Stimulated activated CD8-positive, alpha-beta memory T cell treated with anti-CD3 and anti-CD28 coated beads, Interleukin-15, amount 100 ng/mL, for 48 hours (primary cell): ENCODE measurements at places on chromosomes 11 and 22.
A peak's percentile ranks its signal among the peaks of the same experiment; 100 is the strongest.

DNA sequence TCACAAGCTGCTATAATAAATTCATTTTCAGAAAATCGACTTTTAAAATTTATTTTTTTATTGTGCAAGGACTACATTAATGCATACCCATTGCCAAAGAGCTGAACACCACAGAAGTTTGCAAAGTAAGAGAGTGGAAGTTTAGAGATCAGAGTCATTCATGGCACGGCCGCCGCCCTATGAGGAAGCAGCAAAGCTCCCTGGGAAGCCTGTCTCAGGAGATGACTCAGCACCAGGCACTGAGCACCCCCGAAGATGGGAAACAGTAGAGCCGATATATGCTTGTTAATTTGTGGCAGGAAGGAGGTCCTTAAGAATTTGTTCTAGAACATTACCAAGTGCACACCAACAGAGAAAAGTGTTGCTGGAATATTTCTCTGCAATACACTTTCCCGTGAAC lies 693.7 kb downstream of the OPCML start:
- no peak for DNase-seq

DNA sequence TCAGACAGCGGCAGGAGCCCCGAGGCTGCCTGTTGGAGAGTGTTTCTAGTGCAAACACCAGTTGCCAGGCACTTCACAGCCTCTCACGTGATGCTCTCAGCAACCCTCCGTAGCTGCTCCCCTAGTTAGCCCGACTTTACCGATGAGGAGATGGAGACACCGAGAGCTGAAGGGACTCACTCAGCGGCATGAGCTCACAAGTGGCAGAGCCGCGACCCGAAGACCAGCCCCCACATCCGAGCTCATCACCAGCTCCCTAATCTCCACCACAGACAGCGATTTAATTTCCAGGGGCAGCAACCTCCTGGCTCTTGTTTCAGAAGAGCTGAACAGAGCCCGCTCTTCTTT lies 28.7 kb upstream of the RTL6 start:
- no peak for DNase-seq

- no peak for DNase-seq
Observed at GRCh38 chr11:122751292-122752070, 86.8 kb upstream of the CRTAM start.

- no peak for DNase-seq
Observed at GRCh38 chr11:69931060-69931910, 112.1 kb upstream of the FGF3 start.

- DNase-seq: no peak
Observed at GRCh38 chr11:57368845-57369232, 12.1 kb downstream of the PRG3 start.

DNA sequence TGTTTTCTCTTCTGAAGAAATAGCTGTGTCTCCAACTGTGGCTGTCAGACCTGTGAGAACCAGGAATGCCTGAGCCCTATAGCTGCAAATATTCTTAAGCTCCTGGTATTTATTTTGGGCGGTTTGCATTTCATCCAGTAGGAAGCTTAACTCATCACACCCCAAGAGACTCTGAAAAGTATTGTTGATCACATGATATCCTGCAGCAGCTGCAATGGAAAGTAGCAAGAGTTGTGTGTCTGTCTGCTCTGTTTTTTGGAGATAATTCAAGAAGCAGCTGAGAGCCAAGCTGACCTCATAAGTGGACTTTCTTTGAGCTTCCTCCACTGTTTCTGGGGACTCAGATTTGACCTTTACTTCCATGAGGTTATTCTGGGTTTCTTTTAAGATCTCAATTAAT lies 36.4 kb upstream of the MRPL17 start:
- DNase-seq: no peak

DNA sequence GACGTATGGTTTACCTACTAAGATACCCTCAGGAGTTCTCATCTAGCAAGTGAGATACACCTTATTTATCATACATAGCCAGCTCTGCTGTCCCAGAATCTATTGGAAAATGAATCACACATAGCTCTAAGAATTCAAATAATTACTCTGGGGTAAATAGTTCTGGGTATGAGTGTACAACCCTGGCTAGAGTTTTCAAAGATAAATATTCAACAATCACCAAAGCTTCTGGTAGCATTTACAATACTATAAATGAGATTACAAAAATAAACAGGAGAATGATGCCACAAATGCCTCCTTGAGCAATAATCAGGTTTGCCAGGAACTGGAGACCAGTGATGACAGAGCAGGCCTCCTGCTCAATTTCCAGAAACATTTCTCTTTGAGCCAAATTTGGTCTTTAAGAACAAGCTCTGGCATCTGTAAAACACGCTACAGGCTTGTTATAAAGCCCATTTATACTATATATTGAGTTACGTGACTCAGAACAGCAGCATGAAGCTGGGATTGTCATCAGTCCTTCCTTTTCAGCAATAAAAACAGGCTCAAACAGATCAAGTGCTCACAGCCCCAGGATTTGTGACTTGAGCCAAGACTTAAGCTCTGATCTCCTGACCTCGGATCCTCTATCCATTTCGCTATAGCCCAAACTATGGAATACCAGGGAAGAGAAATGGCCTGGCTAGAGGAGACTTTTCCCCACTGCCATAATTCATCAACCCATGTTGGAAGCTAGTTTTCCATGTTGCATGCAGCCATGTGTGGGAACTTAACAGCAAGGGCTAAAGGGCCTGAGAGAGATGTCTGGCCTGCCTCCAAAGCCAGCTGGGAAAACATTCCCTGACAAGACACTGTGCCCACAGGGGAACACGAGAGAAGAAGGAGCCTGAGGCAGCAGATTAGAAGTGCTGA lies 19.7 kb downstream of the RAB30 start:
- DNase-seq: no peak

DNA sequence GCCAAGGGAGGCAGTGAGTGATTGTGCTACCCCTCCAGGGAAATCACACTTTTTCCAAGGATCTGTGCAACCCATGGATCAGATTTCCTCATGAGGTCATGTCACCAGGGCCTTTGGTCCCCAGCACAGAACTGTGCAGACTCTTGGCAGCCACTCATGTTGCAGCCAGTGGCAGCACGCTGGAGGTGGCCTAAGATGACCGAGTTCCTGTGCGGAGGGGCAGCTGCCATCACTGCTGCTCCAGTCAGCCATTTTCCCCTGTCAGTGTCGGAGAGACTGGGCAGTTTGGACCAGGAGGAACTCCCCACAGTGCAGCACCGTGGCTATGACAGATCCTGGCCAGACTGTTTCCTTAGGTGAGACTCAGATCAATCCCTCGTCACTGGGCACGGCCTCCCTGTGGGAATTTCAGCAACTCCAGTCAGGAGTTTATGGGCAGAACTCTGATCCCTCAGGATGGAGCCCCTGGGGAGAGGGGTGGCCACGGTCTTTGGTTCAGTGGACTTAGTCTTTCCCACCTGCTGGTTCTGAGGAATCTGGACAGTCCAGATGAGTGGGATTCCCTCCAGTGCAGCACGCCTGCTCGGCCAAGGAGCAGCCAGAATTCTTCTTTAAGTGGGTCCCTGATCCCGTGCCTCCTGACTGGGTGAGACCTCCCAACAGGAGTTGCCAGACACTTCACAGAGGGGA lies 194.6 kb upstream of the CARD18 start:
- DNase-seq: no peak

DNA sequence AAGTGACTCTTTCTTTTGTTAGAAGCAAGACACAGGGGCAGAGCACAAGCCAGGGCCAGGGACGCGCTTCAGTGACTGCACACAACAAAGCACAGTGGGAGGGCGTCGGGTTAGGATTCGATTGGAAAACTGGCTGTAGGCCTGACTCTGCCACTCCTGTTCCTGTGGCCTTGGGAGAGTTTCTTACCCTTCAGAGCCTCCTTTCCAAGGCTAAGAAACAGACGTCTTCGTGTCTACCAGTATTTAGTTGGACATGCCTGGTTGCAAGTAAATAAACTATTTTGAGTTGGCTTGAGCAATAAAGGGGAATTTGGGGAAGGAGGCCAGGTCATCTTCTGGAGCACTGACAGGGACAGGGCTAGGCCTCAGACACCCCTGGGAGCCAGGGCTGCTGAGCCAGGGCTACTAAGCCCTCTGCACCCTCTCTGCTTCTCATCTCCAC lies 549.1 kb downstream of the INSC start:
- no peak for DNase-seq

GRCh38 chr11:132054822-132055221 lies 684.4 kb downstream of the NTM start:
- no peak for DNase-seq

GRCh38 chr11:96794152-96794551 lies 404.3 kb downstream of the JRKL start:
- DNase-seq: no peak

GRCh38 chr22:50185375-50186087 lies at the start of gene TRABD:
TRABD (plus strand) TSS chr22:50185913; CDS start chr22:50193061, 7,148 bp downstream.
- peak; percentile 88 for DNase-seq

GRCh38 chr11:6568191-6568918 lies 35.1 kb downstream of the RRP8 start:
- DNase-seq: no peak

- no peak for DNase-seq
Observed at GRCh38 chr11:68128682-68129327, 7.6 kb upstream of the CHKA start.

DNA sequence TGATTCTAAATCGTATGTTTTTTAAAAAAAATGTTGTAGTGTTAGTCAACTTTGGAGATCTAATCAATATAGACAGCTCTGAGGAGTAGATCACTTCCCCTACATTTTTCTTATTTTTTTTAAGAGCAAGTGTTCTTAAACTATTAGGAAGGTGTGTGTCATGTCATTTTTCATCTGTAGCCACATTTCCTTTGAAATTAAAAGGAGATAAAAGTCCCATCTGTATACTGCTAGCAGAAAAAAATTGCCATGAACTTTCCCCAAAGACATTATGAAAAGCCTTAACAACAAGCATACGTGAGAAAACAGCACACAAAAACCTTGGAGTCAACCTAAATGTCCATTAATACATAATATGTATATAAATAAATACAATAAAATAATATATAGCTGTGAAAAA lies 286.6 kb downstream of the ETS1 start:
- DNase-seq: no peak

DNA sequence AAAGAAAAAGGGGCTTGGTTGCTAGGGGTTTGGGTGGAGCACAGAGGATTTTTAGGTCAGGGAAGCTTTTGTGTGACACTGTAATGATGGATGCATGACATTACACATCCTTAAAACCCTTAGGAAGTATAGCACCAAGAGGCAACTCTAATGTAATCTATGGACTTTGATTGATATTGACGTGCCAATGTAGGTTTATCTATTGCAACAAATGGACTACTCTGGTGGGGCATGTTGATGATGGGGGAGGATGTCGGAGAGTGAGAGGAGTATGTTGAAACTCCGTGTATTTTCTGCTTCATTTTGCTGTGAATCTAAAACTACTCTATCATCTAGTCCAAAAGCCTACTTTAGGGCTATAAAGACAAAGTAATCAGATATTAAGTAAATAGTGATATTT lies 72.3 kb upstream of the PAX6 start:
- no peak for DNase-seq

GRCh38 chr11:27241311-27242122 lies 121.5 kb downstream of the CCDC34 start:
- no peak for DNase-seq

DNA sequence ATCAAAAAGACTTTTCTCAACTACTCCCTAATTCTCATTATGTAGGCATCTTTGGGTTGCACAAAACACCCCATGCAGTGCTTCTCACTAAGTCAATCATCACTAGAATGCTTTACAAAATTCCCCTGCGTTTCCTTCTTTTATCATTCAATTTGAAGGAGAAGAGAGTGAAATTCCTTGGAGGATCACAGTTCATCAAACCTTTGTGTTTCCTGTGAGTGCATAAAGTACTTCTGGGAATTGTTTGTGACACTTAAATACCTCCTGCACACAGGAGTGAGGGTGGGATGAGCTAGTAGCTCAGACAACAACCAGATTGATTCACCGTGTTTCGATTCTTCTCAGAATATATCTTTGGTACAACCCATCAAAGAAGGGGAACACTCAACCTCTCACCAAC lies 3.7 kb upstream of the OR5AR1 start:
- no peak for DNase-seq

GRCh38 chr11:112118176-112118575 lies 31.5 kb downstream of the SDHD start:
- DNase-seq: peak; percentile 7

GRCh38 chr22:50326225-50326955 lies 422 bp downstream of the DENND6B start:
- no peak for DNase-seq

DNA sequence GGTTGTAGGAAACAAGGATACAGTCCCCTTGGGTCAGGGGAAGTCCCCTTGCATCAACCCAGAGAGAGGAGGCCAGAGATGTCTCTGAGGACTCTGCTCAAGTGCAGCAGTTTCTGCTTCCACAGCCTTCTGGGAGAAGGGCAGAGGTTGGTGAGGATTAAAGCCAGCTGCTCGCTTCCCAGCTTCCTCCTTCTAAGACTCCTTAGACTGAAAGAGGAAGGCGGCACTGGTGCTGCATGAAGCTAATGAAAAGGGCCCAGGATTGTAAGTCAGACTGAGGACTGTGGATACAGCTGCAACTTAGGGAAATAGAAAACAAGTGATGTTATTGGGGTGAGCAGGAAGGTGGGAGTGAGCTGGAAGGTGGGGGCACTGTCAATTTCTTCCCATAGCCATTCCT lies at the start of gene OR52K1:
TSS of gene OR52K1 (plus strand) at position 202 of the 400 bp plus-strand sequence. CDS start 6,255 bp downstream, outside the sequence.
- no peak for DNase-seq

GRCh38 chr22:26606611-26607010 lies 11.2 kb downstream of the CRYBB1 start:
- DNase-seq: no peak

GRCh38 chr11:62513626-62514025 lies 33.0 kb downstream of the AHNAK start:
- DNase-seq: no peak

DNA sequence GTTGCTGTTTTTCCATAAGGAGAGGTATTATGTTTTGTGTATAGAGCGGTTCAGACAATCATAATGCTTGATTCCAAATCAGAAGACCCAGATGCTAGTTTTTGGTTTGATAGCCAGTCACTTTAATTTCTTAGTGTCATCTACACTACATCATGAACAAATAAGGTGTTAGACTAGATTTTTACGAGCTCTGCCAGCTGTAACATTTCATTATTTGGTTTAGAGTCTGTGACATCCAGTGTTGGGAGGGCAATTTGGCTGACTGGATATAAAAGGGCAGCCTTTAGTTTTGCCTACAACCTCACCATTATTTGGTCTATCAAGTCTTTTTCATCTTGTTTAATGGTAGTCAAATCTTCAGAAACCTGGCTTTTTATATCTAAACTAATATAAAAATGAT lies 30.2 kb upstream of the FBXO3 start:
- no peak for DNase-seq

DNA sequence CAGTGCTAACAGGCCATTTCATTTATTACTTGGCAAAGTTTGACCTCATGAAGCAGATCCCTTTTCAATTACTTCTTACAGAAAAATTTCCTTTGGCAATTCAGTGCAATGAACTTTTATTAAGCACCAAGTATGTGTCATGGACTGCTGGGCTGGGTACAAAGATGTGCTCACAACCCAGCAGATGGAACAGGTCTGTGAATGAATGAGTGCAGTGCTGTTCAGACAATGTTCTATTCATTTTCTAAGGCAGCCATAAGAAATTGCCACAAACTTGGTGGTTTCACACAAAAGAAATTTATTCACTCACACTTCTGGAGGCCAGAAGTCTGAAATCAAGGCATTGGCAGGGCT lies 428.5 kb downstream of the SOX6 start:
- no peak for DNase-seq
